ENCODE measurements at places on chromosomes 16 and 17. TPM values are rescaled to one million over a fixed set of nuclear protein-coding genes. Genes with fewer than 3 reads are reported as not detected.
A peak's percentile ranks its signal among the peaks of the same experiment; 100 is the strongest.

GRCh38 chr16:5835876-5836275 lies 738.3 kb upstream of the EEF2KMT start:
- no peak for DNase-seq

DNA sequence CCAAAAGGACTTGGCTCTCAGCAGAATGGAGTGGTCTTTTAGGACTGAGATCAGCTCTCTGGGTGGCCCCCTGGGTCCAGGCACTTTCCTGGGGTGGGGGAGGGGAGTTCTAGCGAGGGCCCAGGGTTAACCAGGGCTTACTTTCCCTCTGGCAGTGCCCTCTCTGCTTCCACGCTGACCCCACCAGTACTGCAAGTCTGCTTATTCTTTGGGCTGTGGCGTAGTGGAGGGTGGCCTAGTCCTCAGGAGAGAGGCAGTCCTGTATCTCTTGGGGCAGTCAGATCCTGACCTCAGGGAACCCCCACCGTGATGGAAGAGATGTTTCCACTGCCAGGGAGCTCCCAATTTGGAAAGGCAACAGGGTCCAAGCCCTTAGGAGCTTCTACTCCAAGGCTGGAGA lies 79.4 kb downstream of the CCDC182 start:
- DNase-seq: no peak

Gene MAF
- 15.9 TPM for total RNA-seq

Gene MRPS34
- 31.4 TPM for total RNA-seq

DNA sequence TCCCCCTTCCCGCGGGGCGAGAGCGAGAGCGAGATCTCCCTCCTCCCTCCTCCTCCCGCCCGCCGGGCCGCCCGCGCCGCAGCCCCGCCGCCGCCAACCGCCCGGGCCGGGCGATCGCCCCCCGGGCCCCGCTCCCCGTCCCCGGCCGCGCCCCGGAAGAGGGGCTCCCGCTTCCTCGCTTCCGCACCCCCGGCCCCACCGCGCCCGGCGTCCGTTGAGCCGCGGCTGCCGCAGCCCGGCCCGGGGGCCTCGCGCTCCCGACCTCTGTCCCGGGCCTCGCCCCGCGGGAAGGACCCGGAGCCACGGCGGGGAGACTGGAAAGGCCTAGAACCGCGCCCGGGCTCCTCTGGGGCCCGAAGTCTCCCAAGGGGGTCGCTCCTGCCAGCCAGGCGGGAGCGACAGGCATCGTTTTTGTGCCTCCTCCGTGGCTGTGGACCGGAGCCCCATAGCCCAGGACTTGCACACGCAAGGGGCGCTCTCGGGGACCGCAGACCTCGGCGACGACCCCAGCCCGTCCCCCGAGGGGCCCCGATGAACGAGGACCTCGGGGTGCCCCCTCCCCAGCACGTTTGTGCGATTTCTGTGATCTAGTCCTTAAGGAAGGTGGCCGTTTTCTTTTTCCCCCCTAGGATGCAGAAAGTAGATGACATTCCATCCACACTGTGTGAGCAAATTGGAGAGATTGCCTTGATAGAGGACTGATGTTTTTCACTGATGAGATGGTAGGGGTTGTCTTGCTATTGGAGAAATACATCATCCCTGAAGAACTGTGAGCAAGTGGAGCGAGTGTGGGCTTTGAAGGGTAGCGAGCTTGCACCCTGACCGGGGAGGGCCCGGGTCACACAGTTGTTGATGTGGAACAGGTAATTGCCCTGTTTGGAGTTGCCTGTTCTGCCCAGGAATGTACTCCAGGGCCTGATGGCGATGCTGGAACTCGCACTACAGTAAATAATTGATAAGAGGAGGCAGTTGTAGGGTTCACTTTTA lies 611 bp downstream of the BANP start:
- DNase-seq: no peak

DNA sequence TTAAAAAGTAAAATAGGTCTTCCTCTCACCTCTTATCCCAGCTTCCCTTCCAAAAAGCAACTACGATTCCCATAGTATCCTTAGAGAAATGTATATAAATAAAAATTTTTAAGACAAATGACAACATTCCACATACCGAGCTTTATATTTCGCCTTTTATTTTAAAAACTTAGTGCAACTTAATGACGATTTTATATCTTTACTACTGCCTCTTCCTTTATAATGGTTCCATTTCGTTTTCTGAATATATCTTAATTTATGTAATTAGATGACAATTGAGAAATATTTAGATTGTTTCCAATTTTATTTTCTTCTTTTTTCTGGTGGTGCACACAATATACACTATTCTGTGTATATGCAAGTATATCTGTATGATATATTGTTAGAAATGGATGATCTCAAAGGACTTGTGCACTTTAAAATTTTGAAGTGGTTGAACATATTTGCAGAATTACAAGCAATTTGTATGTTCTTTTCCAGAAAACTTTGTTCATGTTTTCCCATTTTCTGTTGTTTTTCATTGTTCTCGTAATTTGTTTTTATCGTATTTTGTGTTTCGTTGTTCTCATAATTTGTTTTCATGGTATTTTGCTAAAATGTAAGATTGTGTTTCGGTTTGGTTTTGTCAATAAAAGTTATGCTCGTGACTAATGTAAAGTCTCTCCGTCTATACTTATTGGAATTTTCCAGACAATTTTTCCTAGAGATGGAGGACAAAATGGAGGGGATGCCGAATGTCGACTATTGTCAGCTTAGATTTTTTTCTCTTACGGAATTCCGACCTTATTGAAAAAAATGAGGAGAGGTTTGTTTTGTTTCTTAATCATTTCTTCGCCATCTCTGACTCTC lies 20.4 kb upstream of the HOXB13 start:
- DNase-seq: no peak

GRCh38 chr17:76738468-76738850 lies 540 bp downstream of the MFSD11 start:
- no peak for DNase-seq

GRCh38 chr17:4033751-4034251 lies 69.6 kb upstream of the ATP2A3 start:
- DNase-seq: no peak

DNA sequence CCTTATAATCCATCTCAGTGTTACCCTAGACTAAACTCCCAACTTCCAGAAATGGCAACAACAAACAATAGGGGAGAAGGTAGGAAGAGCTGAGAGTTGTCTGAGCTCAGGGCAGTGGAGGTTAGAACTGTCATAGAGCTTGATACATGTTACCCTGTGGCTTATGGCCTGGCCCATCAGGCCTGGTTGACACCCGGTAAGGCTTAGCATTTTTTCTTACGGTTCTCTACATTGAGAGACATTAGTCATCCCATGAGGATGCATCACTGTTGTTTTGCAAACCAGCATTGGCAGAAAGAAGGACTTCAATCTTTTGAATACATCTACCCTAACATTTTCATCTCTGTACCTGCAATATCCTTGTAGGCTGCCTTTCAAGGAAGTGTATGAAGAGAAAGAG lies 226.6 kb downstream of the PHKB start:
- DNase-seq: no peak

GRCh38 chr16:85270374-85270773 lies 158.1 kb upstream of the CIBAR2 start:
- no peak for DNase-seq

- no peak for DNase-seq
Measured at GRCh38 chr17:57599271-57600045, 145.6 kb downstream of the CCDC182 start.

GRCh38 chr16:85125570-85126393 lies 13.5 kb upstream of the CIBAR2 start:
- no peak for DNase-seq

- no peak for DNase-seq
Measured at GRCh38 chr16:62029947-62030346, 6.3 kb downstream of the CDH8 start.

Gene IKZF3
- total RNA-seq: 0.41 TPM

Gene ACBD4
- 2.4 TPM for total RNA-seq

Gene HEATR9
- total RNA-seq: not detected

DNA sequence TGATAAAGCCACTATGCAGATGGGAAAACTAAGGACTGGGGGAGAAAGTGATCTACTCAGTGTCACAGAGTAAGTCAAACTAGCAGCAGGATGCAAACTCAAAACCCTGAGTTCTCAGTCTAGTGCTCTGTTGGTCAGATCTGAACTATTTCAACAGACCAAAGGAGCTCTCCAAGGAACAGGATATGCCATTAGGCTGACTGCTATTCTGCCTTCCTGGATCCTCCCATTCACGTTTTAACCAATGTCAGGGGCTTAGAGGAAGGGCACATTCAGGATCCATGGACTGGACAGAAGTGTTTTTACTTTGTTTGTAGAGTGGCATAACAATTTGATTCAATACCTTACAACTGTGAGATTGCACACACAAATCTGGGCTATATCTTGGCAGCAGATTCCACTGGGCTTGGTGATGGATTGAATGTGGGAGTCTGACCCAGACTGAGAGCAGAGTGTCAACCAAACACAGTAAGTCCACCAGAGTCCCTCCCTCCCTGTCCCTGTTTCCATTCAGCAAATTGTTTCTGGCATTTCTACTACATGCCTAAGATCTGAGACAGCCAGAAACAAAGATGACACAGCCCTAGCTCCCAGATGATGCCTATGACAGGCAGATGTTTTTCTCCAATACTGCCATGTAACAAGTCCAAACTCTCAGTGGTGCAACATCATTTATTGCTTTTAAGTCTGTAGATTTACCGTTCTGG lies 337.8 kb upstream of the CDH5 start:
- DNase-seq: no peak

DNA sequence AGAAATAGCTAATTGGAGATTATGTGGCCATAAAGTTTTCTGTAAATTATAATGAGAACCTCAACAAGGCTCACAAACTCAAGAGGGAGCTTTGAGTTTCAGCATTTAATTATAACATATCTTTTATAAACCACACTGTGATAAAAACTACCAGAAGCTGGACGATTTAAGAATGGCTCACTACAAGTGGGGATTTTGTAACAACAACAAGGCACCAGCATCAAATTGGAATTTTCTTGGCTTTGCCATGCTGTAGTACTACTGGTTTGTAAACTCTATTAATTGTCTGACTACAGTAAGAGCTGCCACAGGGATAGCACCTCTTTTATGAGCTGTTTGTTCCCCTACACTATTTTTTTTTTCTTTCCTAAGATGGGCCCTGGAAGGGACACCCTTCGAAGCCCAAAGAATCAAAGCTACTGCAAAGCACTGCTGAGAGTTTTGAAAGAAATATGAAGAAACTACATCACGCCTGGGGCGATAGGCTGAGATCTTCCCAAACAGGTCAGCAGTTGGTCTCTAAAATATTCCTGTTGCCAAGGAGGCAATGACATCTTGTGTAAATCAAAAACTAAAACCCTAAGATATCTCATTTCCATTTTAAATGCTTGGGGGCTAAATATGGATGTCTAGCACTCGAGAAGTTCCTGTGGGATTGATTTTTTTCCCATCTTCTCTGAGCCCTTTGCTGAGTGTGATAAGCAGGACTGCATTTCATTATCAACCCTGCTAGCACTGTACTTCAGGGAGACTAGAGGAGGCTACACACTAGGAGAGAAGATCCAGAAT lies 40.9 kb downstream of the SKAP1 start:
- no peak for DNase-seq

DNA sequence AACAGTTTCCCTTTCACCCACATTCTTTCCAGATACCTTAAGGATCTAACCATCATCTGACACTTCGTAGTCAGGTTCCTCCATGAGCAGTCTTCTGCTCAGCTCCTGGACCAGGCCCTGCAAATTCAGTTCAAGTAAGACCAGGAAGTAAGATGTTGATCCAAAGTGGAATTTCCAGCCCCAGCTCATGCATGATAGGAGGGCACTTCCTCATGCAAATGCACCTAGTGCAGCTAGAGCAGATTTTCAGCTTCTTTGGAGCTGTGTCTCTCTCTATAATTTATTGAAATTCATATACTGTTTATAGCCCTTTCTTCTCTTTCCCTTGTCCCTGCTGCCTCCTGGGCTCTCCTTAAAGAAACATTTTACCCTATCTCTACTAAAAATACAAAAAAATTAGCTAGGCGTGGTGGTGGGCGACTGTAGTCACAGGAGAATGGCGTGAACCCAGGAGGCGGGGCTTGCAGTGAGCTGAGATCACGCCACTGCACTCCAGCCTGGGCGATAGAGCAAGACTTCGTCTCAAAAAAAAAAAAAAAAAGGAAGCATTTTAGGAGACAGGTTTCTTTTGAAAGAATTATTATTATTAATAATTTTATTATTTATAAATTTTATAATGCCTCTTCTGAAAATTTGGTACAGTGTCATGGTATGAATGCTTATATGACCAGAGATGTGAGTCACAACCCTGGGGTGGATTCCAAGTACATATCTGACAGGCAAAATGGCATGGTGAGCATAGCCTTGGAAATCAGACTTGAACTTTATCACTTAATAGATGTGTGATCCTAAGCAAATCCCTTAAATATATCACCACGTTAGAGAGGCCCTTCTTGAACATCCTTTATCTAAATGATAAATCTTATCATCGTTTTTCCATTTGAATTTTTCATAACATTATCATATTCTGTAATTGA lies 94.3 kb downstream of the SSH2 start:
- DNase-seq: no peak

GRCh38 chr16:53417011-53417410 lies 17.3 kb upstream of the RBL2 start:
- DNase-seq: no peak

- peak; percentile 12 for DNase-seq
Measured at GRCh38 chr17:39270923-39271322, 45.2 kb upstream of the STAC2 start.

DNA sequence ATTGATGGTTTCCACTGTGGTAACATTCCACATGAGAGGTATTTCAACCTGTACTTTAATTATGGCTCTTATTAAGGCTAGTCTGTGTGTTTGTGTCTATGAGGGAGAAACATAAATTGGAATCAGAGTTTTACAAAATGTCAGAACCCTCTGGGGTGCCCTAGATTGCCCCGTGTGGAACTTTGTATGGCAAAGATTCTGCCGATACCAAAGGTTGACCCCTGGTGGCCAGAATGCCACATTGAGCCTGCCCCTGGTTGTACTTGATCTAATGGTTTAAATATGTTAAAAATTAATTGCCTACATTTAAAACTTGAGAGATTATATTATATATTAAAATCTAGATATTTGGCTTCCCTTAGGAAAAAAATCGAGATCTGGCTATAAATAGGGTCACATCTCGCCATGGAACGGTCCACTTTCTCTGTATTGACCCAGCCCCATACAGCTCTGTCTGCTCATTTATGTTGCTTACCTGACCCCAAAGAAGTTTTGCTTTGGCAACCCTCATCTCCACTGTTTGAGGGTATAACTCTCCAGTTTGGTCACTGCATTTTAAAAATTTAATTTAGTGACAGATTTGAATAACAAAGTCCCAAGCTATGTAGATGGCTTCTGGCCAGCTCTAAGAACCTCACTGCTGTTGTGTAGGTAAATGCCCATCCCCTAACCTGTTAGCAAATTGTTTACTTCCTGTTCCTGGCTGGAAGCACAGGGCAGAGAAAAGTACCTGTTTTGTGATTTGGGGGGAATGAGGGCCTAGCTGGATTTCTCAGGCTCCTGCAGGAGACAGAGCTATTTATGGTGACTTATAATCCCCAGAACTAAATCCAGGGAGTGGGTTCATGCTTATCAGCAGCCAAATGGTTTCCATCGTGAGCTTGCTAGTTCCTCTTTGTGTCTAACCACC lies 95.0 kb downstream of the PLCG2 start:
- no peak for DNase-seq

GRCh38 chr16:85948616-85949265 lies 49.8 kb downstream of the IRF8 start:
- DNase-seq: no peak
